ENCODE measurements at places on chromosomes 4 and X.

GRCh38 chrX:41661366-41662095 is 27.2 kb upstream of the GPR34 start:
- no peak for DNase-seq

DNA sequence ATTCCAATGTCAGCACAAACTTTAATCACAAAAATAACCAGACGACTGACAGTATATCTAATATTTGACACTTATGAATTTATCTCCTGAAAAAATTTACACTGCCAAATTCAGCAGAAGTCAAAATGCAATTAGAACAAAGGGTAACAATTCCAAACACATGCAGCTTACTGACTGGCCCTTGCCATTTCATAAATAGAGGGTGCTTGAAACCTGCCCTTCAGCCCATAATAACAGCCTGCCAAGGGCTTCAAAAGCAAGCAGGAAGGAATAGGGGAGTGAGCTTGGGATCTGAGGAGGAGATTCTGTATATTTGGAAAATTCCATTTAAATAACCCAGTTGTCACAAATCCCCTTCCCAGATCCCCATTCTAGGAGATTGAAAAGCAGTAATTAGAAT is 66.1 kb upstream of the IQCM start:
- no peak for DNase-seq

DNA sequence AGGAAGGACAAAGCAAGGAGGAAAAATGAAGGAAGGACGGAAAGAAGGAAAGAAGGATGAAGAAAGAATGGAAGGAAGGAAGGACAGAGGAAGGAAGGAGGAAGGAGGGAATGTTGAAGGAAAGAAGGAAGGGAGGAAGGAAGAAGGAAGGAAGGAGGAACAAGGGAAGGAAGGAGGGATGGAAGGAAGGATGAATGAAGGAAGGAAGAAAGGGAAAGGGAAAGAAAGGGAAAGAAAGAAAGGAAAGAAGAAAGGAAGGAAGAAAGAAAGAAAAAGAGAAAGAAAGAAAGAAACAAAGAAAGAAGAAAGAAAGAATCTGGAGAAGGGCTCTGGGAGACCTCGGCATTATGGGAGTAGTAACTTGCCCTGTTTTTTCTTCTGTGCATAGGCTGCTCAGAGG is 70.8 kb upstream of the SHISA3 start:
- no peak for DNase-seq

DNA sequence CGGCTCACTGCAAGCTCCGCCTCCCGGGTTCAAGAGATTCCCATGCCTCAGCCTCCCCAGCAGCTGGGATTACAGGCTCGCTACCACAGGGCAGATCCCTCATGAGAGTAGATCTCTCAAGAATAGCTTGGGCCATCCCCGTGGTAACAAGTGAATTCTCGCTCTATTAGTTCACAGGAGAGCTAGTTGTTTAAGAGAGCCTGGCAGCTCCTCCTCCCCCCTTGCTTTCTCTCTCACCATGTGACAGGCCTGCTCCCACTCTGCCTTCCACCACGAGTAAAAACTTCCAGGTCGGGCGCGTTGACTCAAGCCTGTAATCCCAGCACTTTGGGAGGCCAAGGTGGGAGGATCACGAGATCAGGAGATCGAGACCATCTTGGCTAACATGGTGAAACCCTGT is 30.3 kb upstream of the LAP3 start:
- DNase-seq, result no peak

DNA sequence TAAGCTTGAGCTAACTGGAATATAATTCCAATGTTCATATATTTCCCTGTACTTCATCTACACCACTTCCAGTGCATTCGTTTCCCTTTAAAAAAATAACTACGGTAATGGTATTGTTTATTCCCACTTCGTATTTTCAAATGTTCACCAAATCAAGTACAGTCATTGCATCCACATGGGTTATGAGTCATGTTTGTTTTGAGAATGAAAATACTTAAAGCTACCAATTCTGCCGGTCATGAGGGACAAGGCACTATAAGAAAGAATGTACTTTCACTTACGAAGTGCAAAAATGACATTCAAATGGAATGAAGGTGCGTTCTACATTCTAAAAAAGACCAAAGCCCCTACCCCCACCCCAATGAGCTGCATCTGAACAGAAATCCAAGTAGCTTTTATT is 174.4 kb upstream of the FGF13 start:
- no peak for DNase-seq

- no peak for DNase-seq
Observed at GRCh38 chrX:31053621-31054020, 18.2 kb downstream of the FTHL17 start.

DNA sequence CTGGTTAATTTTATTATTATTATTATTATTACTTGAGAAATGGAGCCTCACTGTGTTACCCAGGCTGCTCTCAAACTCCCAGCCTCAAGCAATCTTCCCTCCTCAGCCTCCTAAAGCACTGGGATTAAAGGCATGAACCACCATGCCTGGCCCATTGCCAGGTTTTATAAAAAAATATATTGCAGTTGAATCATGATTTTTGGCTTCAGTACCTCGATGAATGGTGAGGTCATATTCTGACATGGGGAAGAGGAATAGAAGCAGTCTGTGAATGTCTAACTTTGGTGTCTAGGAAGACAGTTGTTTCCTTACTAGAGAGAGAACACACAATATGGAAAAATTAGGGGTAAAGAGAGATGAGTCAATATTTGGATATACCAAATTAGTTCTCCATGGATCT is 32.0 kb downstream of the CCSER1 start:
- DNase-seq, result no peak

- DNase-seq, result no peak
Observed at GRCh38 chr4:38009949-38010348, 49.8 kb downstream of the PTTG2 start.

GRCh38 chr4:81454499-81454898 is 17.2 kb downstream of the RASGEF1B start:
- no peak for DNase-seq

GRCh38 chrX:103554687-103555424 is 30.5 kb upstream of the TCEAL4 start:
- peak; percentile 50 for DNase-seq

- no peak for DNase-seq
Observed at GRCh38 chrX:9311421-9312160, 153.3 kb upstream of the TBL1X start.
